ENCODE measurements at places on chromosomes 2 and 18.

- DNase-seq = no peak
Observed at GRCh38 chr2:96697476-96697875, 42.4 kb downstream of the LMAN2L start.

DNA sequence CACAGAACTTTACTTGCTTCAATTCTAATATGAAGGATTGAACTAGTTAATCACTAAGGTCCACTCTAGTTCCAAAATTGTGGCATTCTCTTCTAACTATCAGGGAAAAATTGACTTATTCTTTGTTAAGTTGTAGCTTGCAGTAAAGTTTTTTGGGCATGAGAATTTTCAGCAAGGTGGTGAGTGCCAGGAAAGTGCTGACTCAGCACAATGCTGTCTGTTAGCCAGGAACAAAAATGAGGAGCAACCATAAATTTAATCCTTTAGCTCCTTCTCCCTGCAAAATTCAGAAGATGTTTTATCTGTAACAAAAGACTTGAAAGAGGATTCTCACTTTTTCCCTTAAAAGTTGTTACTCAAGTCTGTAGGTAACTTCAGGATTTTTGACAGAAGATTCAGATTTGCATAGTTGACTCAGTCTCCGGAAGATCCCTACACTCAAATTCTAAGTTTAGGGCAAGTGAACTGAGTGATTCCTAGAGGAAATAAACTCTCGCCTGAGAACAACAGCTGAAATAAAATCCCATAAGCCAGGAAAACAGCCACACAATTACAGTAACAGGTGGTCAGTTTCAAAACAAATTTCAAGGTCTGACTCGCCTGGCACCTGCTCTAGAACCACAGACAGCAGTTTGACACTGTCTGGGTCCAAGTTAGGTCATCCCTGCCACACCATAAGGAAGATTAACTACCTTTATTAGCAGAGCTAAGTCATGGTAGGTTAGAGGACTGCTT is 20.2 kb upstream of the DARS1 start:
- DNase-seq = no peak

DNA sequence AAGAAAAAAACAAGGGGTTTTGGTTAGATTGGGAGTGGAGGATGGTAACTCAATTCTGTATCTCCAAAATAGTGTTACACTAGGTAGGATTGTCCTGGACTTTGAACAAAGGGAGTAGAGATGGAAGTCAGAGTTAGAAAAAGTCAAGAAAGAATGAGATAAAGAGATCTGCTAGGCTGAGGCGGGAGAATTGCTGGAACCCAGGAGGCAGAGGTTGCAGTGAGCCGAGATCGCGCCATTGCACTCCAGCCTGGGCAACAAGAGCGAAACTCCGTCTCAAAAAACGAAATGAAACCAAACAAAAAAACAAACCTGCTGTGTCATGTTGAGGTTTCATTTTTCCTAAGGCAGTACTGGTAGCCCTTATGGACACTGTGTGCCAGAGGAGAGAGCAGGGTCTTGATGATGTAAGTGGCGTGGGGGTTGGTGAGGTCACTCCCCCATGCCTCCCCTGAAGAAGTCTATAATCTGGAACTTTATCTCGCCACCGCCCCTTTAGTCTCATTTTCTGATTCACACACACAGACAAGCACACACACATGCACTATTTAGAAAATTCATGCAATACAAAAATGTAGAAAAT is 10.5 kb downstream of the DRC1 start:
- no peak for DNase-seq

DNA sequence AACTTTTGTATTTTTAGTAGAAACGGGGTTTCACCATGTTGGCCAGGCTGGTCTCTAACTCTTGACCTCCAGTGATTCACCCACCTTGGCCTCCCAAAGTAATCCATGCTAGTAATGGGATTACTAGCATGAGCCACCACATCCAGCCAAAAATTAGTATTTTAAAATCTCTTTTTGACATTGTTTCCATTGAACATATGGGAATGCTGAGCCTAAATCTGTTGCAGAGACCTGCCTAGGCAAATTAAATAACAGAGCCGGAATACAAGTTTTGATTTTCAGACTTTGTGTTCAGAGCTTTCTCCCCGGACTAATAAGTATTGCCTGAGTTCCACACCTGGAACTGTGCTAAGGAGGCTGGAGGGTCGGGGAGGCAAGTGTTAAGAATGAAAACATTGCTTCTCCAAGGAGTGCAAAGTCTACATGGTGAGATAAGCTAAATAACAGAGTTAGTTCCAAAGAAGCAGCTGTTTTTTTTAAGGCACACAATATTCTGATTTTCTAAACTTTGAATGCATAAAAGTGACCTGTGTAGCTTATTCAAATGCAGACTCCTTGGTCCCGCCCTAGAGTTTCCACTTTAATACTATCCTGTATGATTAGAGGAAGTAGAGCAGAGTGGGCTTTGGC is 150.6 kb upstream of the CELF4 start:
- no peak for DNase-seq

DNA sequence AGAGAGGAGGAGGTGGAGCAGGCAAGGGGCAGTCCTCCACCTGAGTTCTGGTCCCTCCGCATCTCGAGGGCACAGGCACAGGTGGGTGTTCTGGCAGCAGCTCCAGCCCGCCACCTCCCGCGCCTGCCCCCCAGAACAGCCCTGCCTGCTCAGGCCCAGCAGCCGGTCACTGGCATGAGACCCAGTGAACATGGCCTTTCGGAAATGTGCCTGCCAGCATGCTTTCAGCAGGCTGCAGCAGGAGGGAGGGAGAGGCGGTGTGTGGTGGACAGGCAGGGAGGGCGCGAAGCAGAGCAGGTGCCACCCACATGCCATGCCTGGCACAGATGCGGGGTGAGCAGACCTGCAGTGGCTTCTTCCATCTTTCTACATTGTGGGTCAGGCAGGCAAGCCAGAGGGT is 3.4 kb upstream of the OR6B3 start:
- DNase-seq = no peak

DNA sequence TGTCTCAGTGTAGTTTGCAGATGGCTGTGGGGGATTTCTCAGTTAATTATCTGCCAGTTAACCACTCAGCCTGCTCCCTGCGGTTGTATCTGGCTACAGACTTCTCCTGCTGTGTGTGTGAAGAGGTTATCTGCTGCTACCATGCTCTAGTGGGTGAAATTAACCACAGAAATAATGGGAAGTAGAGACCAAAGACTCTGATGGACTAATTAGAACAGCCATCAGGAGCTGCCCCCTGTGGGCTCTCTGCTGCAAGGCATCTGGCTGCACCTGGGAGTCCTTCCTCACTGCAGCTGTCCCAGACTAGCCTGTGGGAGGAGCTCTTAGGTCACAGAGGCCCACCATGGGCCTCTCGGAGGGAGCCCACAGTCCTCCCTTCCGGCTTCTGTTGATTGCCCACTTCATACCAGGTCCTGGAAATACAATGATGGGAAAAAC is 66.6 kb downstream of the CTIF start:
- DNase-seq = no peak

GRCh38 chr2:201649442-201649841 is 6.1 kb upstream of the TMEM237 start:
- DNase-seq = no peak

DNA sequence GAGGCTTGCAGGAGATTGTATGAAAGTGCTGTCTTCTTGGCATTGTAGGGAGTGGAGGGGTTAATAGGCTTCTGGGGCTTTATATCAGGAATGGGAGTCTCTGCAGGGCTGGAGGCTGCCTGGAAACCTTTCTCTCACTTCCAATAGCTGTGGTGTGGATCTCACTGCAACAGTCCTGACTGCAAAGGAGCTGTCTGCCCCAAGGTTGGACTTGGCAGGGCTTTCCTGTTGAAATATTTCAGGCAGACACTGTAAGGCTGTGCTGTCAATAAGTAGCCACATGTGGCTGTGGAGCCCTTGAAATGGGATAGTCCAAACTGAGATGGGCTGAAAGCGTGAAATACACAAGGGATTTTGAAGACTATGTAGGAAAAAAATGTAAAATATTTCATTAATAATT is 399.1 kb upstream of the SPRED2 start:
- DNase-seq = no peak

DNA sequence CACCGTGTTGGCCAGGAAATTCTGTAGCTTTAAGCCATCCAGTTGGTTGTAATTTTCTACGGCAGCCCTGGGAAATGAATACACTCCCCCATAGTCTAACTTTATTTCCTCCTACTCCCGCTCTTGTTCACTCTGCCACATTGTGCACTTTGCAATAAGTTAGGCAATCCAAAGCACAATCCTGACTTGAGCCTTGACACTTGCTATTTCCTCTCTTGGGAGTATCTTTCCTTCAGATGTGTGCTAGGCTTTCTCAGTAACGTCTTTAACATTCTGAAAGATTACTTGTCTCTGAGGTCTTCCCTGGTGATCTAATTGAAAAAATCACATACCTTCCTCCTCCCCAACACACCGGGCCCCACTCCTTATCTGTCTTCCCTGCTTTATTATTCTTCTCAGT is 65.9 kb upstream of the RAB27B start:
- no peak for DNase-seq

- no peak for DNase-seq
Observed at GRCh38 chr18:8529609-8530008, 79.6 kb upstream of the RAB12 start.
